ENCODE measurements at places on chromosomes 16 and 17. TPM values are rescaled to one million over a fixed set of nuclear protein-coding genes. Genes with fewer than 3 reads are reported as not detected.
A peak's percentile ranks its signal among the peaks of the same experiment; 100 is the strongest.

DNA sequence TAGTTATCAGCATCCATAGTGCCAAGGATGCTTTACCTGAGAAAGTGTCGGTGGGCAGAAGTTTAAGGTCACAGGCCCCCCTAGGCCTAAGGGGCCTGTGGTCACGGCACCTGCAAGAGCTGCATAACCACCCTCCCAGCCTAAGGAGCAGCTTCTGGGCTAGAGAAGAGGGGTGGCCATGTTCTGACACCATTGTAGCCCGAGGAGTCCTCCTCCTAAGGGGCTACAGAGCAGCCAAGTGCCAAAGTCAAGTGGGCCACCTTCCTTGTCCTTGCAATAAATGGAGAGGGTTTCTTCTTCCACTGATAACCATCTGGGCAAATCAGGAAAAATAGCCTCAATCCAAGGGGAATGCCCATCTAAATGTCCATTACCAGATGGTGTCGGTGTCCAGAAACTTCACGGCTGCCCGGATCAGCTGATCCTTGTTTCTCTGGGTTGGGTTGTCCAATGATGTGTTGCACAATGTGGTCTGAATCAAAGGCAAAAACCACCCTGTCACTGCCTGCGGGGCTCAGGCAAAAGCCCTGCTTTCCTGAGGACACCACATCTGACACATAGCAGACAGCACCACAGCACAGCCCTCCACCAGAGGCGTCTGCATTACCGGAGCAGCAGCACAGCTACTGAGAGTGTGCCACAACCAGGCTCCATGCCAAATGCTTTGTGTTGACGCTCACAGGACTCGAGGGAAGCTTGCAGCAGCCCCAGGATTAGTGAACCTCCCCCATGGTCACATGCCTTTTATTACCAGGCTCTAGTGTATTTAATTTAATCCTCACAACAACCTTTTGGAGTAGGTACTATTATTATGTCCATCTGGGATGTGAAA lies 12.8 kb downstream of the ATPAF2 start:
- DNase-seq, result peak; percentile 81

The CLEC18B gene
- total RNA-seq, result not detected

DNA sequence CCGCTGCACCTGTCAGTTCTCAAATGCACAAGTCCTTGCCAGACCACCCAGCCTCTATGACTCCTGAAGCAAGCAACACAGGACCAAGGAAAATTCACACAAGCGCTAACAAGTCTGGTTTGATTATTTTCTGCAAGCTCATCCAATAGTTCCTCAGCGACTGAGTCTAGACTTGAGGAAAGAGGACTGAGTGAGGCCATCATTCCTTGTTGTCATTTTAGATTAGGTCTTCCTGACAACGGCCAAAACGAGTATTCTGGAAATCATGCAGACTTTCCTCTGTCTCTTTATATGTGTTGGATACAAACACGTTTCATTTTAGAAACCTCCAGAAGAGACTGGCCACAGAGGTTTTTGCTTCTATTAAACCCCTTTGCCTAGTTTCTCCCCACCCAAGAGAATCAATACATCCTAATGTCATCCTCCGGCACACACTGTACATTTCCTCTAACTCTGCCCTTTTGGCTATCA lies 561 bp downstream of the CCDC47 start:
- peak; percentile 31 for DNase-seq

GRCh38 chr17:2017274-2017941 lies 7.7 kb downstream of the RTN4RL1 start:
- DNase-seq, result no peak

The TGFB1I1 gene
- 30.0 TPM for total RNA-seq

DNA sequence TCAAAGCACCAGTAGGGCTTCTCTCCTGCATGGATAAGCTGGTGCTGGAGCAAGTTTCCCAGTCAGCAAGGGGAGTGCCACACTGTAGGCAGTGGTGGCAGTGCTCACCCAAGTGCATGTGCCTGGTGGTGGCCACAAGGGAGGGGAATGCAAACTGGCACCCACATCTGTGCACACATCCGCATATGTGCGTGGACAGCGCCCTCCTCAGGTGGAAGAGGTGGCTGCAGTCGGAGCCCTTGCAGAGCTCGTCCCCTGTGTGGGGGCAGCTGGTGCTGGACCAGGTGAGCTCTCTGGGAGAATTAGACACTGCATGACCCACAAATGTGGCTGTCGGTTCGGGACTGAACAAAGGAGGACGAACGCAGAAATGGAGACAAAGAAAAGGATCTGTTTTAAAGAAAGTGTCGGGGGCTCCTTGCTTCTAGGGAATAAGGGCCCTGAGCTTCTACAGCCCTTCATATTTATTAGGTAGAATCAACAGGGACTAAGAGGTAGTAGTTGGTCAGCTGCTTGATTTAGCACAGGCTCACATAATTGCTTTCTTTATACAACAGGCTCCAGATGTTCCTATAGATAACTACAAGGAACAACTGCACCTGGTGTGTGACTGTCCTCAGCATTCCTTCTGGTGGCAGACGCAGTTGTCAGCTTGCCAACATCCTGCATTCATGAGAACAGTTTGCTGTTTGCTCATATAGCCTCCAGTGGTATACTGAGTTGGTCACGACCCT lies 5.3 kb upstream of the ZNF689 start:
- peak; percentile 8 for DNase-seq

GRCh38 chr16:50257876-50258275 lies 8.5 kb upstream of the ADCY7 start:
- no peak for DNase-seq

- DNase-seq, result no peak
Observed at GRCh38 chr17:5838661-5839300, 231.4 kb upstream of the WSCD1 start.

The IL17C gene
- not detected for total RNA-seq

Measured in IMR-90 (cell line).